Thoracic aorta (tissue), 2 donors: ENCODE measurements at places on chromosomes 2 and 18. TPM values are rescaled to one million over a fixed set of nuclear protein-coding genes. Genes with fewer than 3 reads are reported as not detected.

GRCh38 chr2:2851806-2852777 lies 521.0 kb upstream of the MYT1L start:
- no peak overlapping the region for H3K4me3 ChIP-seq
- H3K27ac ChIP-seq: no peak overlapping the region
- no peaks in the 10 kb centered on the region for H3K27me3 ChIP-seq
- no peak for DNase-seq
- no peaks in the 10 kb centered on the region for H3K4me1 ChIP-seq

DNA sequence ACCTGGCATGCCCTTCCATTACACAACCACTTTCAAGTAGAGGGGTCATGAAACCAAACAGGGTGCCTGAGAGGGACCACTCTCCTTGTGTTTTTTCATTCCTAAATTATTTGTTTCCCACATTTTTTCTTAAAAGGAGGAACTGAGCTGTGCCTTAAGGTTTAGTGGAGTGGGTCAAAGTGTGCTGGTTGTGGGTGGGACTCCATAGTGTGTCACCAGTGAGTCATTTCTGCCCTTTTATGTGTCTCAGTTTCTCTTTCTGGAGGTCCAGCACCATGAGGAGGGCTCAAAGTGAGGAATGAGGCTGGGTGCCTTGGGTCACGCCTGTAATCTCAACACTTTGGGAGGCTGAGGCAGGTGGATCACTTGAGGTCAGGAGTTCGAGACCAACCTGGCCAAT lies 37.8 kb downstream of the COMMD1 start:
- peaks cover 23% of the 10 kb centered on the region for H3K4me1 ChIP-seq
- no peaks in the 10 kb centered on the region for H3K36me3 ChIP-seq
- no peak overlapping the region for H3K27ac ChIP-seq
- no peaks in the 10 kb centered on the region for H3K27me3 ChIP-seq
- no peak for DNase-seq

Gene SMC6
- total RNA-seq: 13.4 TPM

DNA sequence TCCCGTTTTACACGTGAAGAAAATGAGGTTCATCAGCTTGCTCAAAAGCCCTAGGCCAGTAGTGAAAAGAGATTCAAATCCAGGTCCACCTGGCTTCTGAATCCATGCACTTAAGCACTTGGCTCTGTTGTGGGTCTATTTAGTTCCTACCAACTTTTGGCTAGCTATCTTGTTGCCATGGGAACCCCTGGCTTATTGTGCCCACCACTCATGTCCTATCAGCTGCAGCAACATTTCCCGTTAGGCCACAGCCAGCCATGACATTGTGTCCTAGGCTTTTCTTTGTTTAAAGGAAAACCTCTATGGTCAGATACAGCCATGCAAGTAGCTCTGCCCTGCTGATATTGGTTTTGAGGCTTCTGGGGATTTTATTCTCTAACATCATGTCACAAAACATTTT lies 49.8 kb downstream of the PLEK start:
- no peak for DNase-seq
- no peak overlapping the region for H3K27ac ChIP-seq
- H3K27me3 ChIP-seq: no peaks in the 10 kb centered on the region

Gene HEATR5B
- 35.6 TPM for total RNA-seq

Gene LYPD6
- total RNA-seq: 0.28 TPM

GRCh38 chr2:11004199-11004598 lies 92.5 kb downstream of the KCNF1 start:
- H3K4me3 ChIP-seq: no peak overlapping the region
- no peaks in the 10 kb centered on the region for H3K36me3 ChIP-seq
- no peak for DNase-seq
- no peak overlapping the region for H3K27ac ChIP-seq

- no peaks in the 10 kb centered on the region for H3K36me3 ChIP-seq
- no peak overlapping the region for H3K27ac ChIP-seq
- no peaks in the 10 kb centered on the region for H3K27me3 ChIP-seq
- no peak for DNase-seq
- H3K4me3 ChIP-seq: no peak overlapping the region
- H3K4me1 ChIP-seq: no peaks in the 10 kb centered on the region
These were observed 86.4 kb upstream of the HK2 start for GRCh38 chr2:74747411-74748080.

- H3K36me3 ChIP-seq: no peaks in the 10 kb centered on the region
- no peaks in the 10 kb centered on the region for H3K27me3 ChIP-seq
- H3K27ac ChIP-seq: no peak overlapping the region
- DNase-seq: no peak
- H3K4me1 ChIP-seq: no peaks in the 10 kb centered on the region
These were observed 241.0 kb upstream of the RBBP8 start for GRCh38 chr18:22691946-22692710.

GRCh38 chr18:58139459-58140386 lies 95.7 kb downstream of the NEDD4L start:
- H3K27me3 ChIP-seq: no peaks in the 10 kb centered on the region
- no peak overlapping the region for H3K27ac ChIP-seq
- H3K36me3 ChIP-seq: no peaks in the 10 kb centered on the region

GRCh38 chr2:173986805-173987204 lies 21.6 kb upstream of the SP3 start:
- H3K4me3 ChIP-seq: no peak overlapping the region
- no peaks in the 10 kb centered on the region for H3K36me3 ChIP-seq
- no peaks in the 10 kb centered on the region for H3K27me3 ChIP-seq
- H3K27ac ChIP-seq: peak overlapping the region; percentile 56

Gene ALPI
- total RNA-seq: not detected

DNA sequence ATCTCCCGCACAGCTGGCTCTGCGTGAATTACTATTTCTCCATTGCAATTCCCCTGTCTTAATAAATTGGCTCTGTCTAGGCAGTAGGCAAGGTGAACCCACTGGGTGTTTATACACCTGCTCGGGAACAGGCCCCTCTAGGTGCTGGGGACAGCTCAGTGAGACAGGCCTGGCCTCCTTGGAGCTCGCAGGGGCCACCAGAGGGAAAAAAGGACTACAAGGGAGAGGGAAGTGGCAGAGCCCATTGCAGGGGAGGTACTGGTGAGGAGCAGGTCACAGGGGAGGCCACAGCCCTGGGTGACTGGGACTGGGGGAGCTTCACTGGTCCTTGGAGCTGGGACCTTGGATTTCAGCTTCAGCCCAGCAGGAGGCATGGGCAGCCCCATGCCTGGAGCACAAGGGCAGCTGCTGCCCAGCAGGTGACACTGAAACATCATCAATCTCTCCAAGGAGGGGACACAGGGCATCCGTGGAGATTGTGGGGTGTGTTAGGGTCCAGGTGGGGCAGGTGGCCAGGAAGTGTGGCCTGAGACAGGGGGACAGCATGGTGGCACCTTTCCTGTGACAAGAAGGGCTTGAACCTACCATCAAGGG lies 31.2 kb downstream of the NGEF start:
- H3K36me3 ChIP-seq: no peaks in the 10 kb centered on the region
- no peak overlapping the region for H3K27ac ChIP-seq

Gene GKN1
- not detected for total RNA-seq

DNA sequence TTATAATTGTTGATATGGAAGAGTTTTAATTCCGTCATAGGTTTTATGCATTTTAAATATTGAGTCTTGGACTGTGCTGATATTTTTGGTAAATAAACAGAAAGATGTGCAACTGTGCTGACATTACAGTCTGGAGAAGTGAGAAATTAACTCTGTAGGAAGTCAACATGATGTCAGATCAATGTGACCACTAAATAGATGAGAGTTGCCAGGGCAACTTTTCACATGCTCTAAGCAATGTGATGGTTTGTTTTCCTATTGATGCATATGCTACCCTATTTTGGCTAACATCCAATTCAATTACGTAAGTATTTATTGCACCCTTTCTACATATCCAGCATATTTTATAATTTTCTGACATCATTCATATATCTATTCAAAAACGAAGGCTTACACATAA lies 1109.3 kb downstream of the TSN start:
- no peaks in the 10 kb centered on the region for H3K36me3 ChIP-seq
- H3K27me3 ChIP-seq: no peaks in the 10 kb centered on the region
- no peak for DNase-seq
- no peaks in the 10 kb centered on the region for H3K4me1 ChIP-seq
- no peak overlapping the region for H3K27ac ChIP-seq
- H3K4me3 ChIP-seq: no peak overlapping the region

Gene GPC1
- total RNA-seq: 94.2 TPM

Gene CD226
- total RNA-seq: 0.68 TPM

Gene ZSCAN30
- 45.8 TPM for total RNA-seq

GRCh38 chr2:65501836-65502235 lies 69.4 kb upstream of the SPRED2 start:
- no peaks in the 10 kb centered on the region for H3K4me1 ChIP-seq
- H3K36me3 ChIP-seq: no peaks in the 10 kb centered on the region
- no peak for DNase-seq
- H3K27me3 ChIP-seq: no peaks in the 10 kb centered on the region

DNA sequence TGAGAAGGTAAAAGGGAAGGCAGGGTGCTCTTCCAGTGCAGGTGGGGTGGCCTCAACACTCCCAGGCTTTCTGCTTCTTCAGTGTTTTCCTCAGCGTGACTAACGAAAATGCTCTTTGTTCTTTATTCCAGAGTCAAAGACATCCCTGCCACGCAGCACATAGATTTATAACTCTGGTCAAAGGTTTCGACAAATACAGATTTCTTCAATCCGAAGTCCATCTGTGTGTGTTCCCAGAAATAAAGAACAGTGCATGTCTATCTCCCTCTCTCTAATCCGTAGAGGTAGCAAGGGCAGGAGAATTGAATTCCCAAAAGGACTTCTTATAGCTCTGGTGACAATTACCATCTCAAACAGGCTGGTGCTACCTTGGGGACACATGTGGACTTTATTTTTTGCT lies 26.4 kb upstream of the TDRD15 start:
- no peak for DNase-seq
- H3K36me3 ChIP-seq: no peaks in the 10 kb centered on the region
- H3K4me3 ChIP-seq: no peak overlapping the region
- H3K27me3 ChIP-seq: no peaks in the 10 kb centered on the region

DNA sequence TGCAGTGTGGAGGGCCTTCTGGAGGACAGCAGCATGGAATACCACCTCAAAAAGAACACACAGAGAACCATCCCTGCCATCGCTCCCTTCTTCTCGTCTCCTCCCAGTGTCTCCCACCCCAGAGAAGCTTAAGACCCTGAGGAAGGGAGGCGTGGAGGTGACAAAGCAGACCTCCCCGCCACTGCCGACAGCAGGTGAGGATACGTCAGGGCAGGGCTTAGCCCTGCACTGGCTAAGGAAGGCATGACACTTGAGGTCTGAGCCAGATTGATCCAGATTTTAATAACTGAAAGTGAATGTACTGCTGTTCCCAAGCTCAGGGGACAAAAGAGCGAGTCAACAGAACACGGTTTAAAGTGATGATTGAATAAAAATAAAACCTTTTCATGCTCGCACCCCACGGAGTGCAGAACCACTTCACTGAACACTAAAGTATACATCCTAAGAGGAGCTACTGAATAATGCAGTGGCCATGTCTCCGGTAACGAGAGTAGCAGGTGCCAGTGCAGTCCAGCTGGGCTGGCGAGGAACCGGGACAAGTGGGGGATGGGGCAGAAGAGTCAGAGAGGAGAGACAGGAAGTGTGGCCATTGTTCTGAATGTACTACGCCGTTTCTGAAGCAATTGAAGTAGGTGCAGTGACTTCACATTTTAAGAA lies 391.0 kb downstream of the CDH2 start:
- H3K4me3 ChIP-seq: no peak overlapping the region
- H3K27ac ChIP-seq: no peak overlapping the region
- no peaks in the 10 kb centered on the region for H3K36me3 ChIP-seq
- H3K4me1 ChIP-seq: no peaks in the 10 kb centered on the region

Gene ADCYAP1
- total RNA-seq: 1.3 TPM

GRCh38 chr2:158724803-158725381 lies 70.2 kb upstream of the DAPL1 start:
- H3K27me3 ChIP-seq: no peaks in the 10 kb centered on the region
- peaks cover 4% of the 10 kb centered on the region for H3K4me1 ChIP-seq
- no peak overlapping the region for H3K27ac ChIP-seq
- no peak overlapping the region for H3K4me3 ChIP-seq
- no peaks in the 10 kb centered on the region for H3K36me3 ChIP-seq

Gene SPATA3
- total RNA-seq: not detected

DNA sequence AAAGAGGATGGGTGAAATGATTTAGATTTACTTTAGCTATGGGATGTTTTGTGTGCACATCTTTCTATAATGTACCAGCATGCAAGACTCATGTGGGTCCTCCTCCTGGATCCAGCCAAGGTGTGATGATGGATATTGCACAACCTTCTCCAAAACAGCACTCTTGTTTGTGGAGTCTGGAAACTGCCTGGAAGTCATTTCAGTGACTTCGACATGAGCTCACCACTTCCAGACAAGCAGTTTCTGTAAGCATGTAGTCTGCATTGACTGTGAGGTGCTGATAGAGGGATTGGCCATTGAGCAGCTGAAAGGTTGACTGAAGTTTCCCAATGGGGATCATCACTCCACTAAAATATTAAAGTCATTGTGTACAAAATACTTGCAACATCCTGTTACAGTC lies 154.0 kb downstream of the TRIB2 start:
- H3K4me3 ChIP-seq: no peak overlapping the region
- no peak overlapping the region for H3K27ac ChIP-seq
- no peak for DNase-seq
- H3K27me3 ChIP-seq: no peaks in the 10 kb centered on the region
- no peaks in the 10 kb centered on the region for H3K4me1 ChIP-seq

GRCh38 chr2:223860809-223861738 lies 23.7 kb upstream of the AP1S3 start:
- no peak for DNase-seq
- no peaks in the 10 kb centered on the region for H3K36me3 ChIP-seq
- no peaks in the 10 kb centered on the region for H3K27me3 ChIP-seq
- H3K4me1 ChIP-seq: peaks cover 11% of the 10 kb centered on the region

GRCh38 chr2:120919771-120920453 lies 184.2 kb downstream of the GLI2 start:
- H3K4me3 ChIP-seq: peak overlapping the region; percentile 57
- H3K4me1 ChIP-seq: peaks cover 51% of the 10 kb centered on the region
- H3K27me3 ChIP-seq: no peaks in the 10 kb centered on the region
- H3K36me3 ChIP-seq: no peaks in the 10 kb centered on the region
- DNase-seq: no peak

DNA sequence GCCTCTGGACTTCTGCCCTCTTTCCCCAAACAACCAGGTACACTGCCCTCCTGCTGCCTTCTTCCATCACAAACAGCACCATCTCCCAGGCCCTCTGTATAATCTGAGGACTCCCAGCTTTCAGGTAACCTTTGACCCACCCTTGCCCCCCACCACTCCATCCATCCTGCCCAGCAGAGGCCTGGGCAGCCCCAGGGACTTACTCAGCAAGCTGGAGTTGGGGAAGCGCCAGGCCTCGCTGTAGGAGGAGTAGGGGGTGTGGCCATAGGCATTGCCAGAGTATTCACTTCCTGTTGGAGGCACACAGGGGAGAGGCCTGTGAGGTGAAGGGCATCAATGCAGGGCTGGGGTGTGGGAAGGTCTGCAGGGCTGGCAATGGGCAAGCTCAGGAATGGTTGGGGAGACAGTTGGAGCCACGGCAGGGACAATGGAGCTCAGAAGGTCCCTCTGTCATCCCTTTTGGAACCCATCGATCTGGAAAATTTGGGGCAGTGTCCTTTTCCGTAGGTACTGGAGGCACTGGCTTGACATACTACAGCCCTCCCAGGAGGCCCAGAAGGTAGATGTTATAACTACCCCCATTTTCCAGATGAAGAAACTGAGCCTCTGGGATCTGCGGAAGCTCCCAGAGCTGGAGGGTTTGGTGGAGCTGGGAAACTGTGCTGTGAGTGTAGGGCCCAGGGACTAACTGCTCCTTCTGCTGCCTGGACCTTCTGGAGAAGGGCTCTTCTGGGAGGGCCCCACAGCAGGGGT lies 46.3 kb downstream of the PSD4 start:
- H3K4me1 ChIP-seq: no peaks in the 10 kb centered on the region
- H3K27ac ChIP-seq: no peak overlapping the region
- no peak for DNase-seq
- no peaks in the 10 kb centered on the region for H3K36me3 ChIP-seq
